ENCODE measurements at places on chromosomes 13 and 19.

- no peak for DNase-seq
Measured at GRCh38 chr19:35168196-35168595, 13.7 kb downstream of the FXYD5 start.

DNA sequence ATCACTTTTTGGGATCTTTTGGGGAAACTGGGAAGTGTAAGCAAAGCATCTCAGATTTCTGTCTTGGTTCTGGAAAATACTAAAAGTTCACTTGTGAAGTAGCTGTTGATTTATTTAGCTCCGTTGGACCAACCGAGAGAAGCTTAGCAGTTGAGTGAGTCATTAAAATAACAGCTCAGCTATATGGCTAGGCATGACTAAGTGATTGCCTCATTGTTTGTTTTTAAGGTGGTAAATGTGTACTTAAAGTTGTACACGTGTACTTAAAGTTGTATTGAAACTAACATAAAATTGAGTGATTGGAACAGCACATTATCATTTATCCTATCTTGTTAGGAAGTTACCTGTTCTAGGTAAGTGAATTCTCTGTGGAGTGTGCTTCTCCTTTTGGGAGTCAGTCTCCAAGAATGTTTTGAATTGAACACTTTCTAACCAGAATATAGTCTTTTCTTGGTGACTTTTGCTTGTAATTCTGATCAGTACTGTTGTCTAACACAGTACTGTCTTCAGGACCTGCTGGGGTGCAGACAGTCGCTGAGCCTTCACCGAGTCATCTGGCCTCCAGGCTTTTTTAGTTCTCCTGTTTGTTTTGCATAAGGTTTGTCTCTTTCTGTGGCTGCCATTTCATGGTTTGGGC, 2.9 kb upstream of the DCUN1D2 start:
- no peak for DNase-seq

DNA sequence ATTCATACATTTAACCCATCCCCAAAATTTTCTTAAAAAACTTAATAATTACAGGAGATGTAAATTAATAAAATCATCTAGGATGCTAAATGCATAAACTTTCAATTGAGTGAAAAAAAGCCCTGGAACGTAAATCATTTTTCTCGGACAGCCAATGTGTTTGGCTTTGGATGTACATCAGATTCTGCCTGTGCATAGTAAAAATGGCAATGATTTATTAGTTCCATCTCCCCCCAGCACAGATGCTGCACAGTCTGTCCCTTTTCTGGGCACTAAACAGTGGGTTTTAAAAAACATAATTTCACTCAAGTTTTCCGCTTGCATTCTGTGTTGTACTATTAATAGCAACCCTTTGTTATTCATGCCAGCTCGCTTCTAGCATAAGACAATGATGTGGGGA, 147.7 kb downstream of the TM9SF2 start:
- no peak for DNase-seq

- no peak for DNase-seq
Measured at GRCh38 chr13:34430294-34430693, 511.8 kb upstream of the NBEA start.

DNA sequence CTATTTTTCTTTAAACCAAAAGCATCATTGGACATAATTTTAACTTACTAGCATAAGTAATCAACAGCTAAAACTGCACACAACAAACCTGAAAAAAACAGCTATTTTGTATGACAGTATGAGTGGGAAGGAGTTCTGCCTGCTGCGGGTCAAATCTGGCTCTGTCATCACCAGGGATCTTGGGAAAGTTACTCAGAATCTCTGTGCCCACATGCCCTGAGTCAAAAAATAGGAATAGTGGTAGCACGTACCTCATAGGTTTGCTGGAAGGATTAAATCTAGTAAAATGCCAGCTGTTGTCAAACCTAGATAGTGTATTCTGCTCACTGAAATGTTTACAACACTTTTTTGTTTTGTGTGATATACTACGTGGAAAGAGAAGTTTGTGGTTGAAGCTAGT, 1.1 kb downstream of the CLN5 start:
- DNase-seq, result no peak

DNA sequence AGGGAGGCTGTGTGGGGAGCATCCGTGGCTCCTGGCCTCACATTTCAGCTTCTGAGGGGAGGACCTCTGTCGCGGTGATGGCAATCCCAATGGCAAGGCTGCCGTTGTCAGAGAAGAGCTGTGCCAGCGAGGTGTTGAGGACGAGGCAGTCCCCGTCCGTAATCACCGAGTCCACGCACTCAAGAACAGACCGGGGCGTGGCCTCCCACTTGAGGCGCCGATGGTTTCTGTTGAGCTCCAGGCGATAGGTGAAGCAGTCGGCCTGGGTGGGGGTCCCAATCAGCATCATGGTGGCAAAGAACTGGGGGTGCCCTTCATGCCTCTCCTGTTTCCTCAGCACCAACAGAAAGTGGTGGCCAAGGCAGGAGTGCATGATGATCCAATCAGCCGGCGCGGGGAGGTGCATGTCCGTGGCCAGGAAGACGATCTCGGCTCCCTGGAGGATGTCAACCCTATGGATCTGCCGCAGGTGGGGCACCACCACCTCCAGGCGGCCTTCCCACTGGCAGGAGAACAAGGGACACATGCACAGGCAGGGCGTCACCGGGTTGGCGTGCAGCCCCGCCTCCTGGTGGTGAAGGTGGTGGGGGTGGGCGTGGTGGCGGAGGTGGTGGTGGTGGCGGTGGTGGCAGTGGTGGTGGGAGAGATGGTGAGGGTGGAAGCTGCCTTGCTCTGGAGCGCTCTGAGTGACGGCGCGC, 68.1 kb downstream of the SIAH3 start:
- no peak for DNase-seq
